DMS 273 treated with DMSO at 0.1 percent for 48 hours (cell line): ENCODE measurements at places on chromosomes 12 and 14.

DNA sequence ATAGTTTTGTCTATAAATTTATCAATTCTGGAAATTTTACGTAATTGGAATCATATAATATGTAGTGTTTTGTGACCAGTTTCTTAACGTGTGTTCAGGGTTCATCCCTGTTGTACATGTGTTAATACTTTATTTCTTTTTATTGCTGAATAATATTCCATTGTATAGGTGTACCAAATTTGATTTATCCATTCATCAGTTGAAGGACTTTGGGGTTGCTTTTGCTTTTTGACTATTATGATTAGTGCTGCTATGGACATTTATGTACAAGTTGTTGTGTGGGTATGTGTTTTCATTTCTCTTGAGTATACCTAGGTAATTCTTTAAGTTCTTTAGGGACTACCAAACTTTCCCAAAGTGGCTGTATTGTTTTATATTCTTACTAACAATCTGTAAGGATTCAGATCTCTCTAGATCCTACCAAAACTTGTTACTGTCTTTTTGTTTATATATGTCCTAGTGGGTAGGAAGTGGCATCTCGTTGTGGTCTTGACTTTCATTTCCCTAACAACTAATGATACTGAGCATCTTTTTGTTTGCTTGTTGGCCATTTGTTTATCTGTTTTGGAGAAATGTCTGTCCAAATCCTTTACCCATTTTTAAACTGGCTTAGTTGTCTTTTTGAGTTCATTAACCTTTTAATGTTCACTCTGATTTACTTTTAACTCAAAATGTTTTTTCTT, 14.9 kb downstream of the VRK1 start:
- no peak for DNase-seq

DNA sequence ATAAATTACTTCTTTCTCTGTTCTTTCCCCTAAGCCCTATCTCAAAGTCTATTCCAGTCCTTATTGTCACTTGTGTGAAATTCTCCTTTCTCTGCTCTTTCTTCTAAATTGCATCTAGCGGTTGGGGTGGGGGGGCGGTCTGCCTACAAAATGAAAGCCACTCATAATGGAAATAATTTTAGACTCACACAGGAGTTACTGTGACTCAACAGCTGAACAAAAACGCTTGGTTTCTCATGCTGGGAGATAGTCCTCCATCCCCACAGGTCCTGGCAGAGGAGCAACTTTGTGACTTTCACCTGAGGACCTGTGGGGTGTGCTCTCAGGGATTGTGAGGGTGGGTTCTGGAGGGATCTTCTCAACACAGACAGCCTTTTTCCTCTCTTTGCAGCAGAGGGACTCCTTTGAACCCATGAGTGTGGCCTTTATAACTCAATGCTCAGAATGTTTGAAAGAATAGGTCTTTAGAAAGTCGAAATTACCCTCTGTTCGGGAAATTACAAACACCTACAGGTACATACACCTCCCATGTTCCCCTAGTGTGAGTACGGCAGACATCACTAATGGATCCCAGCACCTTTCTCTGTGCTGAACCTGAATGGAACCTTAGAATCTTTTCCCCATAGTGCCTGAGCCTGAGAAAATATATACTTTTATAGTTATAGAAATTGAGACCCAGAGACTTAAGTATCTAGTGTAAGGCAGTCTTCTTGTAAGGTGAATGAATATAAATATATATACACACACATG, 109.7 kb downstream of the CHST11 start:
- DNase-seq, result no peak

DNA sequence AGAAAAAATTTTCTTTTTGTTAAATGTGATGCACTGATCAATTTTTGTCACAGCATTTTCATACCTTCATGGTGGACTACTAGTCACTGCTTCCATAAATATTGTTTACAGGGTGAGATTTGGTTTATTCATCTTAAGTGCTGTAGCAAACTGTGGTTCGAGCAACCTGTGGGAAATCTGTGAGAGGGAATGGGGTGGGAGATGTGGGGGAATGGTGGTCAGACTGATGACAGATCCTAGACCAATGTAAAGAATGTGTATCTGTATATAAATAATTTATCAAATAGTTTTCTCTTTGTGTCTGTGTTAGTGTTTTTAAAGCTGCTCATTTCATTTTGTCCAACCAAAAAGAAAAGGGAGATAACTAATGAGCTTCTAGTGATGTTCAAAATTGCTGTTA, 26.7 kb downstream of the CSRP2 start:
- DNase-seq, result no peak

DNA sequence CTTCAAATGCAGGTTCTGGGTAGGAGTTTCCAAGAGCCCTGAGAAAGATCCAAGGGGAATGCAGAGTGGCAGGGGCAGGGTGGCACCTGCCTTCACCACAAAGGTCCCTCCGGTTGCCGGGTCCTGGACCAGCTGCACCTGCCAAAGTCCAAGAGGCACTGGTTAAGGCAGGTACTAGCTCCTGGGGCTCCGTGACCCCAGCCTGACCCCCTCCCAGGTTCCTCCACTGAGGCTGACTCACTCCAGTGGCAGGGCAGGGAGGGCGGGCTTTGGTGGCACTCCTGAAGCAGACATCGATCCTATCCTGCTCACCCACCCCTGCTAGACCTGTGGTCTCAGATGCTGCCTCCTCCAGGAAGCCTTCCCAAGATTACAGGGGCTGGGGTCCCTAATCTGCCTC, 11.4 kb downstream of the RPS6KL1 start:
- no peak for DNase-seq

- no peak for DNase-seq
Measured at GRCh38 chr12:122421187-122421820, 1.2 kb downstream of the CLIP1 start.

GRCh38 chr12:67152451-67152850, 116.7 kb upstream of the CAND1 start:
- DNase-seq, result no peak

DNA sequence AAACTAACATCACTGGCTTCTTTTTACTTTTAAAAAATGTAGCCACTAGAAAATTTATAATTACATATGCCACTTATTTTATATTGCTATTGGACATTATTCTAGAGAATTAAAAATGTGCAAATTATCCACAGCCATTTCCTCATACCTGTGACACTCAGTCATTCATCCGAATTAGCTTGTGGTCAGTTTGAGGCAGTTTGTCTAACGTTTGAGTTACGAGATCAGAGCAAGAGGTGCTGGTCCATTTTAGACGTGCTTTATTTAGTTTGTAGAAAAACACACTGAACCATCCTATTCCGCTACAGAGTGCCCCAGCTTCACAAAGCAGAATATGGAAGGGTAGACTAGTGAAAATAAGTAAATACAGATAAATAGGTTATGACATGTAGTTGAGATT, 513.0 kb downstream of the NRXN3 start:
- DNase-seq, result no peak

DNA sequence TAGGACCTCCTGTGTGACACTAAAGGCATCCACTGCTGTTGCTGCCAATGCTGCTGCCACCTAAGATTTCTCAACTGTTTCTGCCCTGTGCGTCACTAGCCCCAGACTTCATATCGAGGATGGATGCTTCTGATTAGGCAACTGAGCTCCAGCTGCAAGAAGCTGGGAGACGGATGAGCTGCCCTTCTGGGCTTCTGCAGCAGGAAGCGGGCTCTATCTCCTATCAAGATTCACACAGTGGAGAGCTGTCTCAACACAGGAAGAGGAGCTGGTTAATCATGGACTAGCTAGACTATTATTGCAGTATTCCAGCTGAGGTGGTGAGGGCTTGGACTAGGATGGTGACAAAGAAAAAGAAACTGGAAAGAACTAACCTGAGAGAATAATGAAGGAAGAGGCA, 59.2 kb upstream of the PELI2 start:
- DNase-seq, result no peak

- DNase-seq, result no peak
Measured at GRCh38 chr12:45648070-45648469, 81.4 kb upstream of the ARID2 start.

DNA sequence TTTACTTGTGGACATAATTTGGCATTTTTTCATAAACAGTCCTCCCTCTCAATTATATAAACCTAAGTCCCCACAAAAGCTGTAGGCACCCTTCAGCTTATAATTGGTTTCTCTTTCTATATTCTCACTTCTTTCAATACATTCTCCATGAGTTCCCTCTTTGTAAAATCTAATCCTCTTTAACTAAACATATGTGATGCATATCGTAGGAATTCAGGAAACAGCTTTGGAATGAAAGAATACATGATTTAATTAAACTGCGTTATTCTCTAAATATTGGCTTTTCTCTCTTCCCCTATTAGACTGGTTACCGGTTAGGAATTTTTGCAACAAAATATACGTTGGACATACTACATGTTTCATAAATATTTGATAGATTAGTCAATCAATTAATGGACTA, 1122.6 kb downstream of the FLRT2 start:
- no peak for DNase-seq

GRCh38 chr14:24965934-24966578, 83.9 kb downstream of the STXBP6 start:
- DNase-seq, result peak; percentile 43

GRCh38 chr14:21917699-21918436, 244.2 kb upstream of the OR4E1 start:
- no peak for DNase-seq

GRCh38 chr12:68565391-68565903, 45.3 kb upstream of the RAP1B start:
- DNase-seq, result no peak

GRCh38 chr14:29102266-29102665, 335.7 kb downstream of the FOXG1 start:
- no peak for DNase-seq

DNA sequence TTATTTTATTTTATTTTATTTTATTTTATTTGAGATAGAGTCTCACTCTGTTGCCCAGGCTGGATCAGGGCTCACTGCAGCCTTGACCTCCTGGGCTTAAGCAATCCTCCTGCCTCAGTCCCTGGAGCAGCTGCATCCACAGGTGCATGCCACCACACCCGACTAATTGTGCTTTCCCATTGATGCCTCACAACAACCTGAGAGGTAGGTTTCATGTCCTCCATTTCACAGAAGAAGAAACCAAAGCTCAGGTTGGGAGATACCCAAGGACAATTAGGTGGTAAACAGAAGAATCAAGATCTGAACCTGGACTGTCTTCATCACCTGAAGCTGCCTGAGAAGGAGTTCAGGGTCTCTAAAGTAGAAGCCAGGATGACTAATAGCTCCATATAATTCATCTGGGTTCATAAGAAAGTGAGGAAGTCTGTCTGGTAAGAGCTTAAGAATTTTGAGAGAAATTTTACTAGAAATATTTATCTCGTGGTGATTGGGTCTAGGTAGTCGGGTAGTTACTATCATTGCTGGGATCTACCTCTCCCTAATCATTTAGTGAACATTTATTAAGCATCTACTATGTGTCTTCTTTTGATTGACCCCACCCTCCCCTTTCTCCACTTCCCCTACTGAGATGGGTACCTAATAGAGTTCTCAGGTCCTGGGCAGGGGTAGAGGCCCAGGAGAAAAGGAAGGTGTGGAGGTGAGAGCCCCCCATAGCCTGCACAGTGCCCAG, 23.2 kb upstream of the ATP5MC2 start:
- DNase-seq, result no peak

DNA sequence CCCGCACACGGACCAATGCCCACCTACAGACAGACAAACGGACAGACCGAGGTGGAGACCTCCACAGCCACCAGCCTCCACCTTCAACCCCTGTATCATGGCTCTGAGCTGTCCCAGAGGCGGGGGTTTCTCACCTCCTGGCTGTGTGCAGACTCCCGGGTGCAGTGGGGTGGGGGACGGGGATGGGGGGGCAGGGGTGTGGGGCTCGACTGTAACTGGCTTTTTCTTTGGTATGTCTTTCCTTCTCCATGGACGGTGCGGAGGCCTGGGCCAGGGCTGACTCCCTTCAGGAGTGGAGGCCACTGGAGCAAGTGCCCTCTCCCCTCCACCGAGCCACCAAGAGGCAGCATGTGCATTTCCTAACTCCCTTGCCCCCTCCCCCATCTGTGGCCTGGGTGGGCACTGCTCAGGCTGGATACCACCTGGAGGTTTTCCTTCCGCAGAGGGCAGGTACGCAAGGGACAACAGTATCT, 122.6 kb downstream of the ESRRB start:
- DNase-seq, result no peak

DNA sequence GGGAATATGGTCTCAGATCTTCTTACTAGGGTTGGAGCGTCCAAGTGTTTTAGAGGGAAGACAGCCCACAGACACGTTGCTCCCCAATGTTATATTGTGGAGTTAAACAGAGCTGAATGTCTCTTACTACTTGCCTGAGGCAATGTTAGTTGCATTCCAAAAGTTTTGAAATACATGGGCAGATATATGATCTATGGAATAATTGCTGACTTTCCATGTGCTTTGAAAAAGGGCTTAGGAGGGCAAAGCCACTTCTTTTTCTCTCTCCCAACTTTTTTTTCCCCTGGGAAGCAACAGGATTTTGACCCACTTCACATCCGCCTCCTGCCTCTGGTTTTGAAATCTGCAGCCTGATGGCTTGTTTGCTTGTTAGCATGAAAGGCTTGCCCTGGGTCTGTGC, 33.7 kb upstream of the PAX9 start:
- no peak for DNase-seq

- DNase-seq, result no peak
Measured at GRCh38 chr12:6277982-6278438, 32.5 kb upstream of the PLEKHG6 start.

- DNase-seq, result no peak
Measured at GRCh38 chr14:72618424-72618823, 275.5 kb downstream of the DPF3 start.

- no peak for DNase-seq
Measured at GRCh38 chr12:69062621-69063237, 129.8 kb upstream of the CPM start.

GRCh38 chr12:11837216-11837934, 187.9 kb downstream of the ETV6 start:
- no peak for DNase-seq

- DNase-seq, result no peak
Measured at GRCh38 chr12:41242603-41243002, 54.5 kb downstream of the PDZRN4 start.

DNA sequence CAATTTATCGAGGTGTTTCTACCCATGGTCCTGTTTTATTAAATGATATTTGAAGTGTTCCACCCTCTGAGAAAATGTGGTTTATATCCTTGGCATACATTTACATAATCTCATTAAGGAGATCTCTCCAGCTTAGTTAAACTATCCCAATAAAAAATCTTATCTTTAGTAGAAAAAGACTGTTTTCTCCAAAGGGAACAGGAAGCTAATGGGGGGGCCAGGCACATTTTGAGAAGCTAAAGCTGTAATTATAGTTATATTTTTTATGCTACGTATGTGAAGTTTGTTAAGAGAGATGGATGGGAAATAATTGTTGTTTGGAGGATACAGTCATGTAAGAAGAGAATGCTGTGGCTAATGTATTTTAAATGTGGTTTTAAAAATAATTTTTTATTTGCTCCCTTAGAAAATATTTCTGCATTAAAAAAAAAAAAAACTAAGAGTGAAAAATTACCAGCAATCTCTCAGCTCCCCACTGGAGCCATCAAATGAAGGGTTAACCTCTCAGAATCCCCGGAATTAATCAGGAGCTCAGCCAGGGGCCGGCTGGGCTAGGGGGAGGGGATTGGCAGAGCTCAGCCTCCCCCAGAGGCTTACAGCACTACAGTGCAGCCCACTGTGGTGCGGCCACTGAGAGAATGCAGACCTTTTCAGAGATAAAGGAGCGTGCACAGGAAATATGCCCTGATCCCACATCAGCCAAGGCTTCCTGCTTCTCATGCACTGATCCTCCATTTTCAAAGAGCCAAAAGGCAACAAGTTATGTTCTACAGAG, 185.8 kb downstream of the EGLN3 start:
- DNase-seq, result no peak
